ENCODE measurements at places on chromosomes 12 and 14. TPM values are rescaled to one million over a fixed set of nuclear protein-coding genes. Genes with fewer than 3 reads are reported as not detected.

Gene OR4L1
- total RNA-seq, result not detected

Gene EFS
- total RNA-seq, result 6.2 TPM

Gene IFT81
- total RNA-seq, result 6.2 TPM

Gene SLCO1A2
- not detected for total RNA-seq

Gene ARHGAP9
- total RNA-seq, result not detected

All from nasal cavity respiratory epithelium epithelial cell of viscerocranial mucosa (primary cell).